Esophagus muscularis mucosa (tissue), 4 donors: ENCODE measurements at places on chromosomes 1 and 21. TPM values are rescaled to one million over a fixed set of nuclear protein-coding genes. Genes with fewer than 3 reads are reported as not detected.

DNA sequence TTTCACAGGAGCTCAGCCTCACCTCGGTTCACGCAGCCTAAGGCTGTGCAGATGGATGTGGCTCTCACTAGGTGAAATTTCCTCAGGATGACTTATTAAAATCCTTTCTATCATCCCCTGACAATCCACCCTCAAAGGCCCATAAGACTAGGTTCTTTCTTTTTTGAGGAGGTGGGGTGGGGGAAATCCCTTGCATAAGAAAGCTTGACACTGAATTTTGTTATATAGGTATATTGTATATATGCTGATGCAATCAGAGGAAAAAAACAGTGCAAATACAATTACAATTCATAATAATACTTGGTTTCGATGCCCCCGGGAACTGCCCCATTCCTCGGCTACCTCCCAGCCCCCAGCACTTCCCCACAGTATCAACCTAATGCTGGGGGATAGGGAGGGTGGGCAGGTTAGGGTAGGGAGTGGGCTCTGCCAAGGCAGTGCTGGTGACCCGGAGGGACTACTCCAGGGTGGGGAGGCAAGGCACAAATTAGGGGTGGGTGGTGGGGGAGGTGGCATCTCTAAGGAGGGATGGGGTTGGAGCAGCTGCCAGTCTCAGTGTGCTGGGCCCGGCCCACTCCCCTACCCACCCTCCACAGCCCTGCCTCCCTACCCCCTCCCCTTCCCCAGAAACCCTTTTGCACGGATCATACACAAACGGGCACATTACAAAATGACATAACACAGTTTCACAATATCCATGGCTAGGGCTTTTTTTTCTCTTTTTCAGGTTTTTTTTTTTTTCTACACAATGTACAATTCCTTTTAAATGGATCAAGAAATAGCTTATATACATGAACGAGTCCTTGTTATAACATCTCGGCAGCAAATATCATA is 30.9 kb downstream of the SLC27A3 start:
- DNase-seq: no peak

GRCh38 chr1:92376345-92376744 is 77.5 kb downstream of the RPAP2 start:
- no peak for DNase-seq

DNA sequence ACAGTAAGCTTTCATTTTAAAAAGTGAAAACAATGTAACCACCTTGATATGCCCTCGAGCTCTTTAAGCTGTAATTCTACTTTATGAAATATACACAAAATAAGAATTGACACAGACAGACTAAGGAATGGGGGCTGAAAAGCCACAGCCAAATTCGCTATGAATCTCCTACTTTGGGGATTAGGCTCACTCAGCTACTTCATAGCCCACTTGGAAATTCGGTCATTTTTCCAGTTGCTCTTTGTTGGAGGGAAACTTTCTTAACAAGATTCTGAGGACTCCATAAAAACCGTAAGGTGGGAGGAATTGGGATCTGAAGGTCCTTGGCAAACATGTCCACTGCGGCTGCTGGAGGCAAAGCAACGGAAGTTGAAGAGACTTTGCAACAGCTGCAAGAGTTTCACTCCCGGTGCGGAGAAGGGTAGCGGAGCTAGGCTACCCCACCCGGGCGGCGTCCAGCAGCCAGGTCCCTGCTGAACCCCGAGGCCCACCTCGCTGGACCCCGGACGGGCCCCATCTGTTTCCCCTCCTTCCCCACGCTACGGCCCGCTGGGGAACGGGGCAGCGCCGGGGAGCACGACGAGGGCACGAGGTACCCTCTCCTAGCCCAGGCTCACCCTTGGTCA is 634 bp downstream of the MYCBP start:
- DNase-seq: no peak

DNA sequence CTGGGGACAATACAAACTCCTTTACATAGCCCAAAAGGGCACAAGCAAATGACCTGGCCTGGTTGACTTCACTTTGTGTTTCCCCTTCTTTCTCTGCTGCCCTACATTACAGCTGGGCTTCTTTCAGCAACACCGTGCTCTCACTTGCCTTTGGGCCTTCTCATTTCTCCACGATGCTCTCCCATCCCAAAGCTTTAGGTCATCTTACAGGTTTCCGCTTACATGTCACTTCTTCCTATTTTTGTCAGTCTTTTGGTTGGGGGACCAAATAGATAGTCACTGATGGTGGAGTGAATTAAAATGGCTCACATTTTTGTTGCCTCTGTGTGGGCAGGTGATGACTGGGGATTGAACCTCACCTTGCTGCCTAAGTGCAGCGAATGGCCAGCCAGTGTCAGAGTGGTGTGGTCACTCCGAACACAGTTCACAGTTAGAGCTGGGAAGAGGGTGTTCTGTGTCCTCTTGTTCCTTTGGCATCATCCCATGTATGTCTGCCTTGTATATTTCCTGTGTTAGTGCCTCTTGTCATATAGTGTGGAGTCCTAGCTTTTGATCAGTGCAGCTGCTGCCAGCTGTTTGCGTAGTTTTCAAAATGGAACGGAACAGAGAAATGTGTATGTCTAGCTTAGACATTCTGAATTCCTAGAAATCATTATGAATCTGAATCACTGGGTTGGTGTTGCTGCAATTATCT is 134.8 kb downstream of the NOS1AP start:
- DNase-seq: no peak

DNA sequence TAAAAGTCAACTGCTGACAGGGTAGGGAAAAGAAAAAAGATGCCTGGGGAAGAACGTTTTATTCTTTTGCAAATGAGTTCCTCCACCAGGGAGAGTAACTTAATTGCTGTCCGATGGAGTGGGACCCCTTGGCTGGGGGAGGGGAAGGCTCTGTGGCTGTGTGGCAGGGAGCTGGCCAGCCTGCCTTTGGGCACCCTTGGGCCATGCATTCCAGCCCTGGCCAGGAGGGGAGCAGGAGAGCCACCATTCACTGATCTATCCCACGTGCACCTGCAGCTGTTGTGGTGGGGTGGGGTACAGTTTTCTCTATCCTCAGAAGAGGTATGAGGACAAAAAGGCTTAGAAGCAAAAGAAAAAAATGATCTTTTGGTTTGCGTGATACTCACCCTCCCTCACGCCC is 116.9 kb downstream of the KCNK1 start:
- DNase-seq: no peak

DNA sequence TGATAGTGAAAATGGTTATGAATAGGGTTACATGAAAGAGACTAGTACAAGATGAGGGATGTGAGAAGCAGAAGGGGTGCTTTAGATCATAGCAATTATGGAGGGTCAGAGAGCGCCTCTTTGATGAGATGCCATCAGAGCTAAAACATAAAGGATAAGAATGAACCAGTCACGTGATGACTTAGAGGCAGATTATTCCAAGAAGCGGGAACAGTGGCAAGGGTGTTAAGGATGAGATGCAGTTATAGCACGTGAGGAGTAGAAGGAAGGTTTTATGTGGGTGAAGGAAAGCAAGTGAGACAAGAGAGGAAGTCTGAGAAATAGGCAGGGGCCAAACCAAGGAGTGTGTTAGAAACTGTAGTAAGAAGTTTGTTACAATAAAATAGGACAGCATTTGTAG is 360.1 kb downstream of the DPYD start:
- no peak for DNase-seq

- no peak for DNase-seq
These were observed 71.3 kb downstream of the OBSCN start for GRCh38 chr1:228279011-228279721.

DNA sequence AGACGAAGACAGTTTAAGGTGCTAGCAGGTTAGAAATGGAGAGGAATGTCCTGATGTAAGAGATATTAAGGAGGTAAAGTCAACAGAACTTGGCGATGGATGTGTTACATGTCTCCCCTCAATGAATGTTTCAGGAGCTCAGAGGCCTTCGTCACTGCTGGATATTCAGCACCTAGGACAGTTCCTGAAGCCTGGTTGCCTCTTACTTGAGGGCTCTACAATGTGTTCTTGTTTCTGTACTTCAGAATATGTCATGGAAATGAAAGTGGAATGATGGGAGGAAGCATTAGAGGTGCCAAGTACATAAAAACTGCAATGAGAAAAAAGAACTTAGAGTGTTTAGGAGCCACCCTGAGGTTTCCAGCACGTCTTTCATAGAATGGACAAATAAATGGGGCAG is 17.7 kb downstream of the TNR start:
- no peak for DNase-seq

DNA sequence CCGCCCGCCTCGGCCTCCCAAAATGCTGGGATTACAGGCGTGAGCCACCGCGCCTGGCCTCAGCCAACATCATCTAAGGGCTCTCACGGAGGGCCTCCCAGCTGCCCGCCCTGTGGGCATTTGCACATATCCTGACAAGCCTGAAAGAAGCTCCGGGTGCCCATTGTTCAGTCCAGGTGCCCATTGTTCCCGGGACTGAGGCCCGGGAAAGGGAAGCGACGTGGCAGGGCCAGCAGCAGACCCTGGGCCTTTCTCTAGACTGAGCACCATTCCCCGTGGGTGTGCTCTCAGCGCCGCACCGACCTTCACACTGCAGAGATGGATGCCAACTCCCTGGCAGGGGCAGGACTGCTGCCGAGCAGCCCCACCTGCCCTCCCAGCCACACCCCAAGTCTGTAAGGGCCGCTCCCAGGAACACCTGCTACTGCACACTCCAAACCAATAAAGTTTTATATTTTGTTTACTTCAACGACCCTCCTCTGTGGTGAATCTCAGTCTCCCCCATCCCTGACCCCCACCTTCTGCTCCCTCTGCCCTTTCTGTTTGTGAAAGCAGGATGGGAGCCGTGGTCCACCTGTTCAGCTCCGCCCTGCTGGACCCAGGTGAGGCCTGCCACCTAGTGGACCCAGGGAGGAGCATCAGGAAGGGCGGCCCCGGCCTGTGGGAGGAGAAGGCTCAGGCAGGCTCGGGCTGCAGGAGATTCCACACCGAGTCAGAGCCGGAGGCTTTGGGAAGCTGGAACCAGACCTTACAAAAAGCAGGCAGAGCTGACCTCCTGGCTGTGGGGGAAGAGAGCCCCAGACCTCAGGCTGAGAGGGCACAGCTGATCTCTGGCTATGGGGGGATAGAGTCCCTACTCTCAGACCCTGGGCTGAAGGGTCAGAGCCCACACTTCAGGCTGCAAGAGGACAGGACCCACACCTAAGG is 1.1 kb upstream of the TMEM82 start:
- DNase-seq: no peak

DNA sequence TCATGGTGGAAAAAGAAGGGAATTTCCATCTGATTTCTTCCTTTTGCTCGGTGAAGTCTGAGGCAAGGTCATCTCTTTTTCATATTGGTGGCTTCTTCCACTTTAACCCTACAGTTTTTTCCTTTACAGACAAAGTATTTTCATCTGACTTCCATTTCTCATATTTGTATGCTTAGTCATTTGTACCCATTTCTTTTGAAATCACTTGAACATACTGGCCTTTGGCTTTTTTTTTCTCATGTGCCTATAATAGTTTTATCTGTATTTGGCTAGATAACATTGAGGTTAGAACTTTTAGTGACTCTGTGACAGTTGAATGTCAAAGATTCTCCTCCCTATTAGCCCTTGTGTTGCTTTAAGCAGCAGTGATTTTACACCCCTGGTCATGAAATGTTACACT is 27.7 kb downstream of the IL12RB2 start:
- no peak for DNase-seq

DNA sequence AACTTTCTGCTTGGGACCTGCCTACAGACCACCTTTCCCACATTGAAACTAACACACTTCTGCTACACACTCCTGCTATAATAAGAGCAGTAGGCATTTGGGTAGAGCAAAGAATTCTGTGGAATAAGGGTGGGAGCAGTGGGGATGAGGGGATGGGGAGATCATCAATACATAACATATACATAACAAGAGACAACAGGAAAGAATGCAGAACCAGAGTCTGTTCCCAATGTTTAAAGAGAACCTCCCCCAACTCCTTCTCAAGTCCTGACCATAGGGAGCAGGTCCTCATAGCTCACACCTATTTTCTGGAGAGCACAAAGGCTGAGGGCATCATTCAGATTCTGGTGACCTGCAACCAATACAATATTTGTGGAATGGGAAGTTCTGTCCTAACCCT is 121.6 kb upstream of the BARHL2 start:
- DNase-seq: no peak

- no peak for DNase-seq
These were observed 58.4 kb upstream of the TENT5B start for GRCh38 chr1:27071049-27071416.

GRCh38 chr1:68954841-68955240 is 458.0 kb upstream of the DEPDC1 start:
- no peak for DNase-seq

The A3GALT2 gene
- total RNA-seq: not detected

The IPO13 gene
- 24.5 TPM for total RNA-seq

The CCDC17 gene
- 1.0 TPM for total RNA-seq

The TRIM67 gene
- 0.13 TPM for total RNA-seq

The LCE1A gene
- total RNA-seq: not detected

The ASCL5 gene
- total RNA-seq: not detected

The AK5 gene
- 2.4 TPM for total RNA-seq

The RYR2 gene
- 56.3 TPM for total RNA-seq

The GPR37L1 gene
- 0.58 TPM for total RNA-seq

The SLAMF8 gene
- total RNA-seq: 8.4 TPM

The PEX19 gene
- total RNA-seq: 54.2 TPM

The C1QTNF12 gene
- total RNA-seq: not detected

The ERI3 gene
- total RNA-seq: 40.4 TPM

The RIMS3 gene
- total RNA-seq: 13.0 TPM

The MASP2 gene
- not detected for total RNA-seq

The WNT4 gene
- 0.19 TPM for total RNA-seq

The GABRD gene
- total RNA-seq: not detected
